ENCODE measurements at places on chromosomes 5 and 9.

GRCh38 chr5:120873083-120873482, 409.0 kb downstream of the PRR16 start:
- no peak for DNase-seq

DNA sequence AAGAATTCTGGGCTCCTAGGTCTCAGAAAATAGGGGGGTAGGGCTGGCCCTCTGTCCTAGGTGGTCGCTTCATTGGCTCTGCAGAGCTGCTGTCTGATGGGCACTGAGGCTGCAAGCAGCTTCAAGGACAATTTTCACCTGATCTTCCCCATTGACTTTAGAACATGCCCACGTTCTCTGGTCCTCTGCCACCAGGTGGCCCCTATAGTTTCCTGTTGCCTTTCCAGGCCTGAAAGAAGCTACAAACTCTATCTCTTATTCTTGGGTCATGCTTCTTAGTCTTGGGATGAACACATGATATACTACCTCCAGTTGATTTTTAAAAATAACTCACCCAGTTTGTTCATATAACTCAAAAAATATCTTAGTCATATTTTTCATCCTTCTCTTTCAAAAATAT, 26.3 kb downstream of the SPZ1 start:
- DNase-seq: no peak

- DNase-seq: no peak
These were observed 82.6 kb upstream of the RASGRF2 start for GRCh38 chr5:80877592-80877991.

DNA sequence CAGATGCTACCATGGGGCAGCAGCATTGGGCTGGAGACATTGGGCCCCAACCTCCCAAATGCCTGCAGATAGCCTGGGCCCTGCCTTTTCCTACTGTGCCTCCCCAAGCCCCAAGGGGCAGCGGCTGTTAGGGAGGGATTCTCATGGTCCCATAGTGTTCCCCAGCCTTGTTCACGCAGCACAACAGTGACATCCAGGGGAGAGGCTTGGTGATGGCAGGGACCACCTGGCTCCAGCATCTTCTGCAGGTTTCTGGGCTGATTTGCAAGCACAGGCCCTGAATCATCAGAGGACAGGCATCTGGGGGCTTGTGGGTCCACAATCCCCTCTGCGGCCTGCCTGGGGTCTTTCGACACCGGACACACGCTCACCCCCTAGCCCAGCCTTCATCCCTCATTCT, 354.6 kb downstream of the SLIT3 start:
- no peak for DNase-seq

GRCh38 chr5:178257650-178258049, 25.0 kb upstream of the PHYKPL start:
- DNase-seq: no peak

GRCh38 chr5:107542831-107543231, 127.9 kb downstream of the EFNA5 start:
- DNase-seq: no peak

DNA sequence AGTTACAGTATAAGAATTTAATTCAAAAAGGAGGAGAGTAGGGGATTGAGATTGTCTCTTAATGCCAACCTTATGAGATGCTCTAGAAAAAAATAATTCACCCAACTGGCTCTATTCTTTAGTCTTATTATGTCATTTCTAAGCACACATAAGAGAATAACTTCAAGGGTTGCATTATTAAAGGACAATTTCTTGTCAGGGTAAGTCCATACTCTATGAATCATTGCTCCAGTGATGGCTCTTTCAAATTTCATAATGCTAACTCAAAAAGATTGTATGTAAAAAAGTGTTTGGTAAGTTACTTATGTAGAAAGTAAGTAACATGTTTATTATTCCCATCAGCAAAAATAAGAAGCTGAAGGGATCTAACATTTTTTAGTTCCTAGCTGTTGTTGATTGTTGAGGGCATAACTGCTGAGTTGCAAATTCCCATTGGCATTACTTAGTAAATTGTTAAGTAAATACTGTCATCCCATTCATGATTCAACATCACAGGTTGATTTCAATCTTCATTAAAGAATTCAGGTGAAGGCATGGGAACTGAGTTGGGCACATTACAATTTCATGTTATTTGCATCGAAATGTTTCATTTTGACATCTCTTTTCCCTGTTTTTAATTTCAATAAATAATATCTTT, 28.6 kb downstream of the ALDH1A1 start:
- DNase-seq: no peak

DNA sequence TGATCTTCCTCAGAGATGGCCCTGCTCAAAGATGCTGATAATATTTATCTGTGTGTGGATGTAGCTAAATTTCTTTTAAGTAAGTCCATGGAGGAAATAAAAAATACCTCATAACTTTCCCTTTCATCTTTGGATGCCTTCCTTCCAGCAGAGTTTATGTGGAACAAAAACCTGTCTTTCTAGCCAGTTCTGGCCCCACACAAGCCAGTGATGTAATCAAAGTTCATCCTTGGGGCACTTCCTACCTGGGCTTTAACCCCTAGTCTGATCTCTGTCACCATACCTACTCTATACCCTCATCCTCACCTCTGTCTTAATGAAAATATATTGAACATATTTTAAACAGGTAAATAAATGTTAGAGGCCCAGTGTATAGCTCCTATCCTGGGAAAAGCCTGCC, 39.8 kb upstream of the RASGRF2 start:
- no peak for DNase-seq

DNA sequence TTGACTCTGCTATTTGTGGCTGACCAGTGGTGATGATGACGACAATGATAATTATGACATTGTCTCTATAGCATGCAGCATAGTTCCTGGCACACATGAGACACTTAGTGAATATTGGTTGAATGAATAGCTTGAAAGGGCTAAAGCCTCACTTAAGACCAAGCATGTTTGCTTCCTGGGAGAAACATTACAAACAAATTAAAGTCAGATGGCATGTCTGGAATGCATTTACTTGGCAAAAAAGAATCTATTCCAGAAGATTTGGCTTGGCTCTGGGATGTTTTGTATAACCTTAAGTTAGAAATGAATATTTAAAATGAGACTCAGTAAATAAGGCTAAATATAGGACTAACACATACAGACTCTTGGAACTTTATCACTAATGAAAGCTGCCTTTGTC, 21.6 kb downstream of the GAS1 start:
- DNase-seq: no peak

DNA sequence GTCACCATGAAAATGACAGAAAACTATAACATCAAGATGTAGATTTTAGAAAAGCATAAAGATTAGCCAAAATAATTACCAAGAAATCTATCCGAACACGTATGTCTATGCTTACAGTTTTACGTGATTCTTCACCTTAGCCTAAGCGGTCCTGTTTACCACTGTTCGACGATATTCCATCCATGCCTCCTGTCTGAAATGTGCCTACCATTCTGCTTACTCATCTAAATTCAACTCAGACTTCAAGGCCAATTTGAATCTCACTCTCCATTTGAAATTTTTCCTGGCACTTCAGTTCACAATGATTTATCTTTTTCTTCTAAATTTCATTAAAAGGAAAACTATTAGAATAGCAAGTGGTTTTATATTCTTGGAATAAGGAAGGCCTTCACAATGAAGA, 15.4 kb downstream of the ZDHHC21 start:
- DNase-seq: no peak

- DNase-seq: no peak
These were observed 403.6 kb upstream of the TUSC1 start for GRCh38 chr9:26081847-26082246.

DNA sequence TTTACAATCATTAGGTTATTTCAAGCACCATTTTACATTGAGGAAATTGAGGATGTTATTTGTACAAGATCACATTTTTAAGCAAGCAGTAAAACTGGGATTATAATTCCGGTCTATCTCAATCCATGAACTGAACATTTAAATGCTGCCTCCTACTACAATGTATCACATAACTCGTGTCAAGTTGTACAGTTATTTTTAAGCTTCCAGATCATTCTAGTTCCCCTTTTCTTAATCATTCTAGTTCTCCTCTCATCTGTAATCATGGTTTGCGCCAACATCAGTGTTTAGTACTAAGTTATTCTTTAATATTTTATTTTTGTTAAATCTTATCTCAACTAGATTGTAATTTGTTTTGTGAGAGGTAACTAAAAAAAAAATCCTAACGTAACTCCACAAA, 2.4 kb upstream of the UHRF2 start:
- no peak for DNase-seq

GRCh38 chr5:101364469-101364868, 461.4 kb upstream of the ST8SIA4 start:
- no peak for DNase-seq

GRCh38 chr5:134091626-134092121, 22.8 kb upstream of the TCF7 start:
- no peak for DNase-seq

GRCh38 chr9:134344068-134344799, 18.0 kb downstream of the RXRA start:
- DNase-seq: no peak

GRCh38 chr9:84857211-84857610, 187.7 kb downstream of the NTRK2 start:
- DNase-seq: no peak

Measured in caudate nucleus (tissue), 63 donors.